Fibroblast of skin of right quadriceps (primary cell): ENCODE measurements at places on chromosomes 3 and 15.

GRCh38 chr15:51879555-51879954 lies 50.1 kb downstream of the TMOD3 start:
- peak; percentile 66 for DNase-seq

- peak; percentile 28 for DNase-seq
These were observed 17.3 kb downstream of the HDAC11 start for GRCh38 chr3:13497386-13497785.

- DNase-seq, result no peak
These were observed 26.6 kb upstream of the STIMATE start for GRCh38 chr3:52923963-52924362.

DNA sequence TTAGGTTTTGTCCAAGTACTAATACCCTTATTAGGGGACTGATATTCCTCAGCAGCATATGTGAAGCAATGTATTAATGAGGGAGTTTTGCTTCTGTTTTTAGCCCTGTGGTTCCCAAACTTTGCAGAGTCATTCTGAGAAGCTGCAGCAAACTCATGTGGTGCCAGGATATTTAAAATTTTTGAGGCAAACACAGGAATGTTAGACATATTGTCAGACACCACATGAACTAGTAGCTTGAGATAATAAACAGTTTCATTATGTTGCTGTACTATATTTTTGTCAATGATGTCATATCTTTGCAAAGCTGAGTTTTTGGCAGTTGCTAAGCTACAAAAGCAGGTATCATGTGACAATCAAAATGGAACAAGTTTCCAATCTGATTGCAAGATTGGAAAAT lies 36.6 kb downstream of the ATP6V1A start:
- peak; percentile 98 for DNase-seq

DNA sequence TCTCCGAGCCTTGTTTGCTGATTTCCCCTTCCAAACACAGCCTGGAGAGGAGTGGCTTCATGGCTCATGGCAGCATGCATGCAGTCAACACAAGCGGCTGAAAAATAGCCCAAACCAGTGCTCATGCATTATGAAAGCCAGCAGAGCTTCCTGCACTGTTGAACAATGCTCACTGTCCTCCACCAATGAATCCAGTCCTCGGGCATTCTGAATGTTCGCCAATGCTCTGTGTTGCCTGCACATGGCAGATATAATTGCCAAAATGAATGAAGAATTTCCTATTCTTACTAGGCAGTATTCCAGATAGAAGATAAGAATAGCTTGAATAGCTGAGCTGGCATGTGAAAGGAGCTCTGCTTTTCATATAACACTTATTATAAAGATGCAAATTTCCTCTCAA lies 252.7 kb downstream of the ROBO1 start:
- peak; percentile 7 for DNase-seq

DNA sequence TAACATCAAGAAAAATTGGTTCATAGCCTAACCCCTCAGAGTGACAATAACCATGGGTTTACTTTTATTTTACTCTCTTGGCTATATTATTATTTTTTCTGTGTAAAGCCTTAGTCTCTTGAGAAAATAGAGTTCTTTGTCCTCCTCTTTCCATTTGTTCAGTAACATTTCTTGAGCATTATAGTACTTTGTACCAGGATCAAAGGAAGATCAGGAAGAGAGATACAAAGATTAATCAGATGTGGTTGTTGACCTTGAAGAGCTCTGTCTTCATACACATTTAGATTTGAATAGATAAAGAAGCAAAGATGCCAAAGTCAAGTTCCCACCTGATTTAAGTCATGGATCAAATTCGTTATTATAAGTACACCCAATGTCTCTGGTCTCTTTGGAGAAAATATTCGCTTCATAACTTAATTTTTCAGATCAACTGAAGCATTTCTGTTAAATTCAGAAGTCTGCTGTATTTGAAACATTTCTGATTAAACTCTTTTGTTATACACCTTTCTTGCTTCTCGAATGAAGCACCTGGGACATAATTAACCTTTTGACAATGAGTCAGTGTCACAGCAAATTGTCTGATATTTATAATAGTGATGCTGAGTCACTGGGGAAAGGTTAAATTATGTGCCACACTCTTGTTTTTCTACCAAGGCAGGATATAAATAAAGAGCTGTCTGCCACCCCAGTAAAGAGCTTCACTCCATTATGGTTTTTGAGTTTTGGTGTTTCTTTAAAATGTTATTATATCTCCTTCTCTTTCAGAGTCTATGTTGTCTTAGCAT lies 100.2 kb downstream of the GHSR start:
- no peak for DNase-seq

DNA sequence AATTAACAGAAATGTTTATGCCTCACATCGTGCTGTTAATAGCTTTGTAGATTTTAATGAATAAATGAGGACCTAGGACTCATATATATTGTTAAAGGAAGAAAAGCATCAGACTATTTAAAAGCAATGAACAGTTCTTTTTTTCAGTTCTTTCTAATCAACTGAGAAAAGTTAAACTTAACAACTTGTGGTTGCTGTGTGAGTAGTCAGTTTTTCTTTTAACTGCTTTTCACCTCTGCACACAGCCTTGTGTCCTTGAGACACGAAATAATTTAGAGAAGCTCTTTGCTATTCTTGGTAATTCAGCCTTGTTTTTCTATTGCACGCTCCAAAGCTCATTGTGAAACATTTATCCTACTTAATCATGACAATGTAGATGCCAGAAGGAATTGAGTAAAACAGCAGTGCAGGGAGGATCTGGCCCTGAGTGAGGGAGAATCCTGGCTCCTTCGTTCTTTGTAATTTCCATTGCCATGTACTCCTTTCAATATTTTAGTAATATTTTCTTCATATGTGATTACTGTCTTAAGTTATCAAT lies 499.0 kb downstream of the PYDC2 start:
- no peak for DNase-seq

GRCh38 chr15:29686079-29686425 lies 136.2 kb downstream of the TJP1 start:
- DNase-seq, result no peak

- no peak for DNase-seq
These were observed 789.2 kb upstream of the NR2F2 start for GRCh38 chr15:95541301-95541700.

GRCh38 chr3:75886971-75887526 lies 101.7 kb upstream of the ZNF717 start:
- no peak for DNase-seq

GRCh38 chr15:27589260-27589659 lies 509.9 kb downstream of the OCA2 start:
- no peak for DNase-seq

GRCh38 chr3:94259291-94259690 lies 196.4 kb downstream of the NSUN3 start:
- DNase-seq, result no peak

- peak; percentile 81 for DNase-seq
These were observed 253.4 kb downstream of the LPP start for GRCh38 chr3:188407158-188407880.

DNA sequence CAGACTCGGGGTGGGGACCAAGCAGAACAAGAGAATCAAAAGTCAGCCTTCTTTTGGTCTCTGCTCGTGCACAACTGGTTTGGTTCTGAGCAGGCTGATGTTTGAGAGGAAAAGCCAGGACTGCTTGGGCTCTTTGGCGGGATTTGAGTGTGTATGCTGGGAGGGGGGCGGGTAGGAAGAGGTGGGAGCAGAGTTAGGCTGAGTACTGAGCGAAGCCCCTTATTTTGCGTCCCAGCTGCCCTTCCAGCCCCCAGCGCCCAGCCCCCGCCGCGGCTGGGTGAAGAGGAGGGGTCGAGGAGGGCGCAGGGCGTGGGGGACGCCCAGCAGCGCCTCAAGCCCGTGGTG lies 153.5 kb upstream of the GOLIM4 start:
- DNase-seq, result peak; percentile 6

GRCh38 chr3:191809326-191809949 lies 348.5 kb downstream of the PYDC2 start:
- DNase-seq, result peak; percentile 20

- peak; percentile 73 for DNase-seq
These were observed at the start of gene MYO5A for GRCh38 chr15:52528564-52529340. Gene MYO5A (minus strand): TSS chr15:52528880. CDS start chr15:52528806, 74 bp downstream.

- peak; percentile 22 for DNase-seq
These were observed at the start of gene IGSF11 for GRCh38 chr3:119034256-119035013. Gene IGSF11 (minus strand): TSS chr3:119034846. CDS start chr3:119034582, 264 bp downstream.

- DNase-seq, result no peak
These were observed 126.6 kb downstream of the SRGAP3 start for GRCh38 chr3:9122732-9123364.

GRCh38 chr15:40084650-40085049 lies 24.0 kb downstream of the BMF start:
- no peak for DNase-seq

GRCh38 chr15:27123808-27124207 lies 152.8 kb downstream of the GABRG3 start:
- DNase-seq, result no peak

DNA sequence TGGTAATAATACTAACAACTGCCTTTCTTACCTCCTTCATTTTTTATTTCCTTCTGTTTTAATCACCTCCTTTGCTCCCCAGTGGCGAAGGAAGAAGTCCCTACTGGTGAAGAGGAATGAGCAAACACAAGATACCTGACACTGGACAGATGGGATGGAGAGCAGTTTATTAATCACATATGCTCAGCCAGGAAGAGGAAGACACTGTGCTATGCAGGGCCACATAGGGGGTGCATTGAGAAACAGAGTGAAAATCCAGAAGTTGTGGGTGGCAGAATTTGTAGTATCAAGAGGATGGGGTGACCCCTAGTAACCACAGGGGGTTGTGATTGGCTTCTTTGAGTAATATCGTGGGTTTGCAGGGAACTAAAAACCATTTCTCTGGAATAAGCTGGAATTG lies 1041.9 kb downstream of the OTOL1 start:
- peak; percentile 33 for DNase-seq

GRCh38 chr15:73888224-73889041 lies 15.1 kb downstream of the TBC1D21 start:
- no peak for DNase-seq

GRCh38 chr3:73580343-73580742 lies 44.4 kb downstream of the PDZRN3 start:
- DNase-seq, result peak; percentile 97
